Stimulated activated CD8-positive, alpha-beta memory T cell treated with anti-CD3 and anti-CD28 coated beads, Interleukin-15, amount 100 ng/mL, for 4 hours (primary cell): ENCODE measurements at places on chromosomes 2 and 18.

- no peak for DNase-seq
Measured at GRCh38 chr18:79509536-79509930, 113.8 kb downstream of the NFATC1 start.

DNA sequence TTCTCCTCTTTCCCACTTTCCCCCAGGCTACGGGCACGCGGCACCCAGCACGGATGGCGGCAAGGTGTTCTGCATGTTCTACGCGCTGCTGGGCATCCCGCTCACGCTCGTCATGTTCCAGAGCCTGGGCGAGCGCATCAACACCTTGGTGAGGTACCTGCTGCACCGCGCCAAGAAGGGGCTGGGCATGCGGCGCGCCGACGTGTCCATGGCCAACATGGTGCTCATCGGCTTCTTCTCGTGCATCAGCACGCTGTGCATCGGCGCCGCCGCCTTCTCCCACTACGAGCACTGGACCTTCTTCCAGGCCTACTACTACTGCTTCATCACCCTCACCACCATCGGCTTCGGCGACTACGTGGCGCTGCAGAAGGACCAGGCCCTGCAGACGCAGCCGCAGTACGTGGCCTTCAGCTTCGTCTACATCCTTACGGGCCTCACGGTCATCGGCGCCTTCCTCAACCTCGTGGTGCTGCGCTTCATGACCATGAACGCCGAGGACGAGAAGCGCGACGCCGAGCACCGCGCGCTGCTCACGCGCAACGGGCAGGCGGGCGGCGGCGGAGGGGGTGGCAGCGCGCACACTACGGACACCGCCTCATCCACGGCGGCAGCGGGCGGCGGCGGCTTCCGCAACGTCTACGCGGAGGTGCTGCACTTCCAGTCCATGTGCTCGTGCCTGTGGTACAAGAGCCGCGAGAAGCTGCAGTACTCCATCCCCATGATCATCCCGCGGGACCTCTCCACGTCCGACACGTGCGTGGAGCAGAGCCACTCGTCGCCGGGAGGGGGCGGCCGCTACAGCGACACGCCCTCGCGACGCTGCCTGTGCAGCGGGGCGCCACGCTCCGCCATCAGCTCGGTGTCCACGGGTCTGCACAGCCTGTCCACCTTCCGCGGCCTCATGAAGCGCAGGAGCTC lies 35.4 kb downstream of the KCNK3 start:
- no peak for DNase-seq

- DNase-seq = no peak
Measured at GRCh38 chr2:237979331-237979730, 12.5 kb downstream of the UBE2F start.

DNA sequence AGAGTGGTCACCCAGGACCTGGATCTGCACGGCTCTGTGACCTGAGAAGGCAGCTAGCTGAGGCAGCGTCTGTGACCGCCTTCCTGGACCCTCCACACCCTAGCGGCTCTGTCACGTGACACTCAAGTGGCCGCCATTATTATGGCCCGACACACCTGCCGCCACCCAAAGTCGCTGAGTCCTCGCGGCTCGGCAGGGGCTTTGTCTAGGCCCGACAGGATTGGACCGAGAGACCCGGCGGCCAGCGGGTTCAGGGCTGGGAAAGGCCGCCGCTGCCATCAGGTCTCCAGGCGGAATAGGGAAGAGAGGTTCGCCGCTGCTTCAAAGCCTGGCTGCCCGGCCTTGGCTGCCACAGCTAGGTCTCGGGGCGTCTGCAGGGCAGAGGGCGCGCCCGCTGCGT lies 1162.5 kb upstream of the LRRTM1 start:
- no peak for DNase-seq

DNA sequence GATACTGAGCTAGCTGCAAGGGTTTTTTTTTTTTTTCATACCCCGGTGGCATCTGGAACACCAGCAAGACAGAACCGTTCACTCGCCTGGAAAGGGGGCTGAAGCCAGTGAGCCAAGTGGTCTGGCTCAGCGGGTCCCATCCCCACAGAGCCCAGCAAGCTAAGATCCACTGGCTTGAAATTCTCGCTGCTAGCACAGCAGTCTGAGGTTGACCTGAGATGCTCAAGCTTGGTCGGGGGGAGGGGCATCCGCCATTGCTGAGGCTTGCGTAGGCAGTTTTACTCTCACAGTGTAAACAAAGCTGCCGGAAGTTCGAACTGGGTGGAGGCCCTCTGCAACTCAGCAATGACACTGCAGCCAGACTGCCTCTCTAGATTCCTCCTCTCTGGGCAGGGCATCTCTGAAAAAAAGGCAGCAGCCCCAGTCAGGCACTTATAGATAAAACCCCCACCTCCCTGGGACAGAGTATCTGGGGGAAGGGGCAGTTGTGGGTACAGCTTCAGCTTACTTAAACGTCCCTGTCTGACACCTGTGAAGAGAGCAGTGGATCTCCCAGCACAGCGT lies 5.1 kb upstream of the MIB1 start:
- no peak for DNase-seq

DNA sequence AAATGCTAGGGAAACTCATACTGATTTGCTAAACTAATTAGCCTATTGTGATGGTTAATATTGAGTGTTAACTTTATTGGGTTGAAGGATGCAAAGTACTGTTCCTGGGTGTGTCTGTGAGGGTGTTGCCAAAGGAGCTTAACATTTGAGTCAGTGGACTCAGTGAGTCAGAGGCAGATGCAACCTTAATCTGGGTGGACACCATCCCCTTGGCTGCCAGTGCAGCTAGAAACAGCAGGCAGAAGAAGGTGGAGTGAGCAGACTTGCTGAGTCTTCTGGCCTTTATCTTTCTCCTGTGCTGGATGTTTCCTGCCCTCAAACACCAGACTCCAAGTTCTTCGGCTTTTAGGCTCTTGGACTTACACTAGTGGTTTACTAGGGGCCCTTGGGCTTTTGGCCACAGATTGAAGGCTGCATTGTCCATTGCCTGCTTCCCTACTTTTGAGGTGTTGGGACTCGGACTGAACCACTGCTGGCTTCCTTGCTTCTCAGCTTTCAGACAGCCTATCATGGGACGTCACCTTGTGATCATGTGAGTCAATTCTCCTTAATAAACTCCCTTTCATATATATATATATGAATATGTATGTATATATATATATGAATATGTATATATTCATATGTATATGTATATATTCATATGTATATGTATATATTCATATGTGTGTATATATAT lies 69.7 kb downstream of the RPRM start:
- DNase-seq = no peak

DNA sequence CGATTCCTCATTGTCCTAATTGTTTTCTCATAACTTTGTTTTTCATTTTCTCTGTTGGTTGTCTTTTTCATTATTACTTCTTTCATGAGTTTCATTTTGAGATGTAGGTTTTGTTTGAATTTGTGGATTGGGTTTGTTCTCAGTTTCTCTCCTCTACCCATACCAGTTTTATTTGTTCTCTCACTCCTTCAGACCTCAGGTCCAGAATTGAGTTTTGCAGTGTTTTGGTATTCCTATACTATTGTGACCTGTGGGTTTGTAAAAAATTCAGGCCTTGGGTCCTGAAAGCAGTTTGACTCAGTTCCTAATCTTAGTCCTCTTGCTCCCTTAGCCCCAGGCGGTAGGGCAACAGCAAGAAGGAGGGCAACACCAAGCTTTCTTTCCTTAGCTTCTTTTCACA lies 28.3 kb upstream of the UBE2E3 start:
- no peak for DNase-seq

- peak; percentile 81 for DNase-seq
Measured at GRCh38 chr2:241443486-241444223, 64.7 kb downstream of the STK25 start.

DNA sequence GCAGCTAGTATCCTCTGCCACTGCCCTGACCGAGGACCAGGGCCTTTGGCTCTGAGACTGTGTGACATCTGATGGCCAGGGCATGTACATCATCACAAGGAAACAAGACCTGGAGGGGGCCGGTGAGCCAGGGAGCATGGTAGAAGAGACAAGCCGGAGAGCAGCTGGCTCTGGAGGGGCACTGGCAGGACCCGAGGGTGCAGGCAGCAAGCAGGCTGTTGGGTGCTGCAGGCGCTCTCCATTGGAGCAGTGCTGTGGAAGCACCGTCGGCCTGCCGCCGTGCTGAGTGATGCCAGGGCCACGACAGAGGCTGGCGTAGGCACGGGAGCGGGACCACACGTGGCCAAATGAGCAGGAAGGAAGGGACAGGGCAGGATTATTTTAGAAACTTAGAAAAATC lies 335.2 kb downstream of the GBX2 start:
- DNase-seq = no peak

DNA sequence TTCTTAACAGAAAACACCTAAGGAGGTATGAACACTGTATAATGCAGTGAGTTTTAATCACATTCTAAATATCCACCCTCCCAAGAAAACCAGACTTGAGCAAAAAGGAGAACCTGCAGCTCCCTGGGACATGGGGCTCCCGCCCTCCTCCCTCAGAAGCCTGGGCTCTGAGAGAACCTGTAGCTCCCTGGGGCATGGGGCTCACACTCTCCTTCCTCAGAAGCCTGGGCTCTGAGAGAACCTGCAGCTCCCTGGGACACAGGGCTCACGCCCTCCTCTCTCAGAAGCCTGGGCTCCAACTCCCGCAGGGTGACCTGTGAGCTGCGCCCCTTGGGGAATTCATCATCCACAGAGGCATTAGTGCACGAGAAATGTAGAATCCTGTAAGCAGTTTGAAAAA lies 222.9 kb downstream of the SNTG2 start:
- DNase-seq = no peak
